ENCODE measurements at places on chromosomes 3 and 15. TPM values are rescaled to one million over a fixed set of nuclear protein-coding genes. Genes with fewer than 3 reads are reported as not detected.

- no peaks in the 10 kb centered on the region for H3K36me3 ChIP-seq
- H3K4me3 ChIP-seq: peak overlapping the region; percentile 74
- H3K27ac ChIP-seq: no peak overlapping the region
- H3K27me3 ChIP-seq: peaks cover 63% of the 10 kb centered on the region
- peak; percentile 16 for DNase-seq
Measured at GRCh38 chr3:107430214-107430995, 53.2 kb downstream of the CCDC54 start.

DNA sequence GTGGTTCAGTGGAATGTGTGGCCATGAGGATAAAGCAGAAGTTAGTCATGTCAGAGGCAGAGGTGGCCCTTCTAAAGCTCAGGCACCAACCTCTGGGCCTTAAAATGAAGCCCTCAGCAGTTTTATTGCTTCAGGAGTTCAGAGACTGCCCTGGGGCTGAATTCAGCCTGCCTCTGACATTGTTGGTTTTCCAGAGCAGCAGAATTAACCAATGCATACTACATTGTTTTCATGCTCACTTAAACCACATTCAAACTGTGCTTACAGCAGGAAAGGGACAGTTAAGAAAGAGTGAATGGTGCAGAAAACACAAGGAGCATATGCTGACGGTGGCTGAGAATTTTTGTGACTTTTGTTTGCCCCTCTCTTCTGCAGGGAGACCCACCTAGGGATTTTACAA, 320.2 kb downstream of the CHST2 start:
- H3K4me1 ChIP-seq: no peaks in the 10 kb centered on the region
- no peaks in the 10 kb centered on the region for H3K27me3 ChIP-seq
- no peaks in the 10 kb centered on the region for H3K36me3 ChIP-seq
- H3K27ac ChIP-seq: no peak overlapping the region
- no peak for DNase-seq

DNA sequence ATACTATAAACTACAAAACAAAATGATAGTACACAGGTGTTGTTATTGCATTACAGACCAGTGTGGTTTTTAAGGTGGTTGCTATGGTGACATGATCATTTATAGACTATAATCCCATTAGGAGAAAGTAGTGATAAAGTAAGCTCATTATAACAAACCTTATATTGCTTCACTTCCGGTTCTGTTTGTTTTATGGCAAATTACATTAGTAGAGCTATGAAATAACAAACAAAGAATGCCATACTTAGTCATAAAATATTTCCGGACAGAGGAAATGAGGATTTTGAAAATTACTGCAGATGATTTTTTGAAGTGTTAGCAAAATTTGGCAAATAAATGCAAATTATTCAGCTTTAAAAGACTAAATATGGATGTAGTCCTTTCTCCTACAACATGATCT, 640.4 kb upstream of the ARPP21 start:
- H3K27ac ChIP-seq: no peak overlapping the region
- H3K4me1 ChIP-seq: no peaks in the 10 kb centered on the region
- H3K27me3 ChIP-seq: no peaks in the 10 kb centered on the region
- no peaks in the 10 kb centered on the region for H3K36me3 ChIP-seq
- DNase-seq: no peak

DNA sequence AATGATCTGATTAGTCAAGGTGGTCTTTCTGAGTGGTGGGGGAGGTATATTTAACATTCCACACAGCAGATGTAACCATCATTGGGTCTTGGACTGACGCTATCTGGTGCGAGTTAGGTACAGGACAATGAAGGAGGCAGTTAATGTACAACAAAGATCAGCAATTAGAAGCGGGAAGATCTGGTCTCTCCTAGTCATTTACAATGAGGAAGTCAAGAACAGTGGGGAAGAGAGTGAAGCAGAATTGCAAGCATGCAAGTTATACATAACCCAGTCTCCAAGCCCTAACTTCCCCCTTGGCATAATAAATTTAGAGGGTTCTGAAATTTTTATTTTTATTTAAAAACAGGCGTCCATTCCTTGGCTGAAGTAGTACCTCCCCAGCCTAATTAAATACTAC, 14.1 kb downstream of the GPD1L start:
- H3K4me1 ChIP-seq: no peaks in the 10 kb centered on the region
- DNase-seq: no peak
- no peaks in the 10 kb centered on the region for H3K27me3 ChIP-seq
- no peak overlapping the region for H3K4me3 ChIP-seq
- no peak overlapping the region for H3K27ac ChIP-seq

DNA sequence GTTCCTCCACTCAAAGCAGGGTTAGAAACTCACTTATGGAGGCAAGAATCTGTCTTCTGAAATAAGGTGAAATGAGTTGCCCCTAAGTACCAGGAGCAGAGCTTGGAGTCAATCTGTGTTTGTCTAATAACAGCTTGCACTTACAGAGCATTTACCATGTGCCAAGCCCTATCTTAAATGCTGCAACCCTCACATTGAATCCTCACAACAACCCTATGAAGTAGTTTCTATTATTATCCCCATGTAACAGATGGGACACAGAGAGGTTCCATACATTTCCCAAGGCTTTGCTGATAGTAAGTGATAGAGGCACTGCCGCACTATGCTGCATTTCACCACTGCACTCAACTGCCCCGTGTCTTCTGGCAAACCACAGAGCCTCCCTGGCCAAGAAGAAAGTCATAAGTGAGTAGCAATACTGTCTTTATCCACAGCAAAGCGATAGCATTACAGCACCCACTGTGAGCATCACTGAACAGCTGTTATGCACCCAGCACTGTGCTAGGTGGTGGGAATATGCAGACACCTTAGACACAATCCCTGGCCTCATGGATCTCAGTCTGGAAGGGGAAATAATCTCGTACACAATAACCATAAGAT, 141.5 kb downstream of the SSR3 start:
- no peaks in the 10 kb centered on the region for H3K36me3 ChIP-seq
- H3K27ac ChIP-seq: no peak overlapping the region
- no peaks in the 10 kb centered on the region for H3K27me3 ChIP-seq

DNA sequence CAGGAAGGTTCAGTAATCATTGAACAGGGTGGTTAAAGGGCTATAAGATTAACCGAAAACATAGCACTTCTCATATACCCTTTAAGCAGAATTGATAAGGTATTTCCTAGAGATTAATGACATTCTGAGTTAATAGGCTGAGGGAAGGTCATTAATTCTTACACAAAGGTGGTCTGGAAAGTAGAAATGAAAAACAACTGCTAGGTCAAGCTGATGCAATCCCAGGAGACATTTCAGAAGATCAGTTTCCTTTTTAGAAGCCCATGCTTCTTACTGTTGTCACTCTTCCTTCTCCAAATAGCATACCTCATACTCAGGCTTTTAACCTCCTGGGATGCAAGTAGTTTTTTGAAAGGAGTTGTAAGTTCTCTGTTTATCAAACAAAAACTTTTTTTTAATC, 8.8 kb downstream of the FILIP1L start:
- no peaks in the 10 kb centered on the region for H3K4me1 ChIP-seq
- H3K27me3 ChIP-seq: no peaks in the 10 kb centered on the region
- no peaks in the 10 kb centered on the region for H3K36me3 ChIP-seq

DNA sequence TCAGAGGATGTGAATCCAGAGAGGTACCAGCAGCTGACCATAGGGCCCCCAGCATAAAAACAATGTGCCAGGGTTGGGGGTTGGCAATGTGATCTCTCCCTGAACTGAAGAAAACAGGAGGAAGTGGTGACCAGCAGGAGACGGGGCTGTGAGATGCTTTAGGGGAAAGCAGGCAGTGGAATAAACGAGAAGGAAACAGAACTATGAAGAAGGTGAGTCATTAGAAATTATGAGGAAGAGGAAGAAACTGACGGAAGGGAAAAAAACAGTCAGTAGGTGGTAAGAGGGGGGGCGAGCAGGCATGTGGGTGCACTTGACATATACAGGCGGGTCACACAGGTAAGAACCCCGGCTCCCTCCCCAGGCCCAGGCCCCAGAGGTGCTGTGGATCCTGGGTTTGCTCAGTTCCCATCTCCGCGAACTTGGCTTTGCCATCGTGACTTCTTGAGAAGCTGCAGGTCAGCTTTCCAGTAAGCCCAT, 42.2 kb upstream of the B3GNT5 start:
- no peak for DNase-seq
- no peak overlapping the region for H3K27ac ChIP-seq
- H3K4me3 ChIP-seq: no peak overlapping the region
- no peaks in the 10 kb centered on the region for H3K36me3 ChIP-seq

ARPP21 gene
- total RNA-seq: not detected

GRCh38 chr15:92505611-92506010, 111.9 kb downstream of the ST8SIA2 start:
- peaks cover 31% of the 10 kb centered on the region for H3K4me1 ChIP-seq
- H3K27me3 ChIP-seq: no peaks in the 10 kb centered on the region
- no peak for DNase-seq
- H3K4me3 ChIP-seq: no peak overlapping the region

CAND2 gene
- 2.4 TPM for total RNA-seq

IL17RE gene
- total RNA-seq: 0.56 TPM

GRCh38 chr3:149227591-149228268, 6.1 kb upstream of the CP start:
- no peak overlapping the region for H3K27ac ChIP-seq
- no peaks in the 10 kb centered on the region for H3K27me3 ChIP-seq
- H3K36me3 ChIP-seq: no peaks in the 10 kb centered on the region
- no peak for DNase-seq
- H3K4me1 ChIP-seq: no peaks in the 10 kb centered on the region

All from neural progenitor cell (in vitro differentiated cells).